ENCODE measurements at places on chromosomes 4 and X.

DNA sequence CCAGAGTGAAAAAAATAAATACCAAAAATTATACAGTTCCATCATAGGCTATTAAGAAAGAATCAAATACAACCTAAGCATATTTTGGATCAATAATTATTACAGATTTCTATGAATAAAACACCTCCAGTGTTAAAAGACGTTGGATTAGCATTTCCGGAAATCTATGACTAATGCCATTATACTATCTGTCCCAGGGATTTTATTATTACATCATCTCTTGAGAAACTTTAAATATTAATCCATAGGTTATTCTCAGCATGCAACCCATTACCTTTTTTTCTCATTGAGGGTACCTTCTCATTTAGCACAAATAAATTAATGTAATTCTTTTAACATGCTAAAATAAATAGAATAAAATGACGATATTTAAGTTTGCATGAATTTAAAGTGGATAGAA is 44.6 kb downstream of the CXorf58 start:
- DNase-seq: no peak

- no peak for DNase-seq
Observed at GRCh38 chr4:7171191-7171900, 21.0 kb upstream of the SORCS2 start.

GRCh38 chr4:18882468-18882867 is 860.9 kb upstream of the LCORL start:
- peak; percentile 15 for DNase-seq

DNA sequence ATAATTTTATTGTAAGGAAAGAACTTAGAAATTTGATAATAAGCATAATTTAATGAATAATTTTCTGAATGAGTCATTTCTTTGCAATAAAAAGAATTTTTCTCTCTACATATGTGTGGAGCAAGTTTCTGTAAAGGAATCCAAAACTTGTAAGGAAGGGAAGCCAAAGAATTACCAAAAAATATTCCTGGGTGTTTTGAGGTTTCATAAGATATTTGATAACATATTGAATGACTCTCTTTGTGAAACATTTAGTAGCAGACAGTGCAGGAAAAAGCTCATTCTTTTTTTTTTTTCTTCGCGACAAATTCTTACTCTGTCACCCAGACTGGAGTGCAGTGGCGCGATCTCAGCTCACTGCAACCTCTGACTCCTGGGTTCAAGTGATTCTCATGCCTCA is 469.0 kb upstream of the MAGEB2 start:
- DNase-seq: no peak

DNA sequence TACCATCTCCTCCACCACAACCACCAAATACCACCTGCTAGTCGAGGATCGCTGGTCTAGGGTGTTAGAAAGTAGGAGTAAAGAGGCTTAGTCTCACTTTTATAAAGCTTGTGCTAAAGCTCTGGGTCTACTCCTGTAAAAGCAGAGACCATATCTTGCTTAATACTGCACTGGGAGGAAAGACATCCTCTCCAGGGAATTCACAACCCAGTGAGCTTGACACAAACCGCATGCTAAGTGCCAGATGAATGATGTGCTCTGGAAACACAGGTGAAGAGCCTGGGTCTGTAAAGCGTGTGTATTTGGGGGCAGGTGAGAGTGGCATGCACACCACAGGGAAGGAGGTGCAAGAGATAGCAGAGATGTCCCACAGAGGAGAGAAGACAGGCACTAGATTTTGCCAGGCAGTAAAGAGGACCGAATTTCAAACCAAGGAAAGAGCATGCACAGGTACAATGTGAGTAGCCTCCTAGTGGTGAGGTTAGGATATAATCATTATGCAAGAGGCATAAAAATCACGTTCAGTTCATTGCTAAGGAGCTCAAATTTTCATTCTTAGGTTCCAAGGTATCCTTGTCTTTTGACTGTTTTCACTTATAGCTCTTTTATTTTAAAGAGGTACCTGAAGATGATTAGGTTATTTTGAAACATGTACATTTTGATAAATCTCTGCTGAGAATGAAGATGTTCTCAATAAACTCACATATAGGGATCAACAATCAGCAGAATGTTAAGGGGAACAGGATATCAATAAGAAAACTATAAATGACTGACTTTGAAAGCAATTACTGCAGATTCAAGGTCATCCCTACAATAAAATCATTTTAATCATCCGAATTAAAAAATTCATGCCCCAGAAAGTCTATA is 20.7 kb downstream of the TAPT1 start:
- DNase-seq: no peak

- peak; percentile 30 for DNase-seq
Observed at GRCh38 chr4:184171011-184171410, 46.7 kb downstream of the ENPP6 start.

DNA sequence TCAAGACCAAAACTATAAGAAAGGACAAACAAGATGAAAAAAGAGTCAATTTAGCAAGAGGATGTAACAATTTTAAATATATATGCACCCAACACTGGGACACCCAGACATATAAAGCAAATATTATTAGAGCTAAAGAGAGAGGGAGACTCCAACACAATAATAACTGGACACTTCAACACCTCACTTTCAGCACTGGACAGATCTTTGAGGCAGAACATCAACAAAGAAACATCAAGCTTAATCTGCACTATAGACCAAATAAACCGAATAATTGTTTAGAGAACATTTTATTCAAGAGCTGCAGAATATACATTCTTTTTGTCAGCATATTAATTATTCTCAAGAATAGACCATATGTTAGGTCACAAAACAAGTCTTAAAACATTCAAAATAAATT is 109.7 kb upstream of the TET2 start:
- DNase-seq: no peak

GRCh38 chr4:155430895-155431795 is 54.4 kb upstream of the MAP9 start:
- DNase-seq: no peak

DNA sequence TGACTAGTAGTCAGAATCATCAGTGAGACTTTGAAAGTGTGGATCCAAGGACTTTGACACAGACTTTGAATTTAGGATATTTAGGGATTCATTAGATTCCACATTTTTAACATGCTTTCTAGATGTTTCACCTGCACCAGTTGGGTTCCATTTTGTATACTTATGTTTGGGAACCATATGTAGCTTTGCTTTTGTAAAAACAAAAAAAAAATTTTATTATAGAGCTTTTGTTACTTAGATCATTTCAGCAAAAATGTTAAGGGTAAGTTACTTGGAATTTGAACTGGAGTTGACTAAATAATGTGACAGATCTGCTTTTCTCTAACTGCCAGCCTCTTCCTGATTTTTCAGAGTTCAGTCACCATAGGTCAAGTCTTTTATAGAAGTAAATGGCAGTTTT is 14.6 kb downstream of the PDLIM5 start:
- no peak for DNase-seq

- DNase-seq: no peak
Observed at GRCh38 chr4:15162465-15163283, 160.4 kb downstream of the CPEB2 start.

DNA sequence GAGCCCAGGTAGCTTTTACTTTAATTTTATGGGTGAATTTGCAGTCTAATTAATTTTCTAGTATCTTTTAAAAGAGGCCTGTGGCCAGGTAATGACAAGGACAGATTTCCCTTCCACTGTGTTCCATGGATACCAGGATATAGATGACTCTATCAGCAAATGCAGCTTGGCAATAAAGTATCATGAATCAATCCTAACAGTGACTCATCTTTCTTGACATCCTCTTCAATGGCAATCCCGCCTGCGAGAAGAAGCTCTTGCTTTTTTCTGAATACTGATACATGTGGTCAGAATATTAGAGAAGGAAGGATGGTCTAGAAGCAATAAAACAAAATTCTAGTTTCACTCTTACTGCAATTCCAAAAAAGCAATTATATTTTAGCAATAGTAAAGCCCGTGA is 267.8 kb downstream of the DTHD1 start:
- DNase-seq: no peak

DNA sequence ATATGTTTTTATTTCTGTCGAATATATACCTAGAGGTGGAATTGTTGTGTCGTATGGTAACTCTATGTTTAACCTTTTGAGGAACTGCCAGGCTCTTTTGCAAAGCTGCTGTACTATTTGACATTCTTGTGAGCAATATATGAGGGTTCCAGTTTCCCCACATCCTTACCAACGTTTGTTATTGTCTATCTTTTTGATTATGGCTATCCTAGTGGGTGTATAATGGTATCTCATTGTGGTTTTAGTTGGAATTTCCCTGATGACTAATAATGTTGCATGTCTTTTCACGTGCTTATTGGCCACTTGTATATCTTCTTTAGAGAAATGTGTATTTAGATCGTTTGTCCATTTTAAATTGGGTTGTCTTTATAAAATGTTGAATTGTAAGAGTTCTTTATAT is 24.5 kb downstream of the REPS2 start:
- no peak for DNase-seq

- no peak for DNase-seq
Observed at GRCh38 chrX:15497865-15498264, 2.7 kb upstream of the BMX start.

DNA sequence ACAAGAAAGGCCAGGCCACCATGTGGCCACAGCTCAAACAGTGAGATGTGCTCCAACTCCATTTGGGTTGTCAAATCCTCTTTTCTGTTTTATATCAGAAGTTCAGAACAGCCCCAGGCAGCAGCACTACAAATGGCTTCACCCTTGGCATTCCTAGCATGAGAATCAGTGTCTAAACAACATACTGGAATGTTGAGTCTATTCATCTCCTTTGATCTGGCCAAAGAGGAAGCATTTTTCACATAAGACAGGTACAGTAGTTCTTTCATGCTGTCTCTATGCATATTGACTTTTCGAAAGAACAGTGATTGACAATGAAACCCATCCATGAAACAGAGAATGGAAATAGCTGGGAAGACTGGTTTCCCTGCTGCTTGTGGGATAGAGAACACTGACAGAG is 289.5 kb downstream of the USP46 start:
- no peak for DNase-seq

DNA sequence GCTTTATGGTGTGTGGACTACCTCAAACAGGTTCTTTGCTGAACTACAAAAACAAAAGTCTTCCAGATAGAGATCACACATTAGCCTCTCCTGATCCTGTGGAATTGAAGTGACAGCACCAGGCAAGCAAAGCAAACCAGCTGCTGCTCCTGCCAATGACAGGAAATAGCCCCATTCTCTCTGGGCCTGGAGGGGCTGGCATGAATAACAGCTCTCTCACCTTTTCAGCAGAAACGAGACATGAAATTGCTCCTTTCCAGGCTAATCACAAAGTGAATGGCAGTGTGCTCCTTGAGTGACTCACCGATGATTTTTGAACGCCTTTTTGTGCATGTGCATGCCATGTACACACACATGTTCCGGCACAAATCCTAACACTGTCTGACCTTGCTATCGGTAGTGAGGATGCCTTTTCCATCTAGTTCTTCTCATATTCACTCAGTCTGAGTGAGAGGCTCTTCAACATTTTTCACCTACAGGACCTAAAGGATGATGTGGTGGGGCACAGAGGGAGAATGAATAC is 24.4 kb downstream of the MFAP3L start:
- DNase-seq: no peak

- DNase-seq: peak; percentile 36
Observed at GRCh38 chrX:21972721-21973120, 32.2 kb downstream of the SMS start.

- no peak for DNase-seq
Observed at GRCh38 chrX:20951016-20951810, 423.0 kb upstream of the CNKSR2 start.

GRCh38 chr4:6153874-6154273 is 46.5 kb downstream of the JAKMIP1 start:
- no peak for DNase-seq

DNA sequence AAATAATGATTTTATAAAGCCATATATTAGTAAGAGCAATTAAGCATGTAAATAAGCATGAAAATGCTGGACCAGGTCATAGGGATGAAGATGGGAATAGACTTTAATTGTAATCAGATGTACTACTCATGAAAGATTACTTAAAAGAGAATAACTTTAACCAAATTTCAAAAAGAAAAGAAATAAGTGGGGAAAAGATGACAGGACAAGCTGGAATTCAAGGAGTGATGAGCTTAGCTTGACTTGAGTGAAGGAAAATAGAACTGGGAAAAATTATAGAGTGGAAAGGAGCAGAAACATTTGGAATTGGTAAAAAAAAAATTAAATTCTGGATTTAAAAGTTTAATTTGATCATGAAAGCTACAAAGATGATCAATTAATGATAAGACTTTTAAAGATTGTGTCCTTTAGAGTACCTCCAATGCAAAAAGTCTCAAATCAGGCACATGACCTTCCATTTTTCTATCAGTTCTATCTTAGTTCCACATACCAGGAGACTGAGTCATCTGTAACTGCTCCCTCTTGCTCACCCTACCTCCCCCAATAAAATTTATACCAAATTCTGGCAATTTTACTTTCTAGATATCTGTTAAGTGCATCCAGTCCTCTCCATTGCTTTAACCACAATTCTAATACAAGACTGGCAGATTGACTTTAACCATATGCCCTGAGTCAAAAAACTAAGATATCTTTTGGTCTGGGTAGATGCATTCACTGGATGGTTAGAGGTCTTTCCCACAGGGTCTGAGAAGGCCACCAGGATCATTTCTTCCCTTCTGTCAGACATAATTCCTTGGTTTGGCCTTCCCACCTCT is 56.4 kb upstream of the SLIT2 start:
- DNase-seq: no peak

DNA sequence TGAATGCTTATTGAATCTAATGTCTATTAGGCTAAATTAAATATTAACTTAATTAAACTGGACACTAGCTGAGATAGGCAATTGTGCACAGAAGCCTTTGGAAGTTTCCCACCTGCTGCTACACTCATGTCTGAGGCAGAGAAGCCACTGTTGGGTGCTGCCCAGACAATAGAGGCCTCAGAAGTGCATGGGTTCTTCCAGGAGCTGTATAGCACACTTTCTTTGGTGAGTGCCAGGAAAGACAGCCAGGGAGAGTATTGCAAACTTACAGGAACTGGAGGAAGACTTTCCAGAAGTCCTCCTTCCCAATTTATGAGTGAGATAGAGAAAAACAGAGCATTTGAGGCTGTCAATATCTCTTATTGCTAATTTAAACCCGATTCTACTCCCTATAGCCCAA is 89.9 kb downstream of the GPAT3 start:
- no peak for DNase-seq

DNA sequence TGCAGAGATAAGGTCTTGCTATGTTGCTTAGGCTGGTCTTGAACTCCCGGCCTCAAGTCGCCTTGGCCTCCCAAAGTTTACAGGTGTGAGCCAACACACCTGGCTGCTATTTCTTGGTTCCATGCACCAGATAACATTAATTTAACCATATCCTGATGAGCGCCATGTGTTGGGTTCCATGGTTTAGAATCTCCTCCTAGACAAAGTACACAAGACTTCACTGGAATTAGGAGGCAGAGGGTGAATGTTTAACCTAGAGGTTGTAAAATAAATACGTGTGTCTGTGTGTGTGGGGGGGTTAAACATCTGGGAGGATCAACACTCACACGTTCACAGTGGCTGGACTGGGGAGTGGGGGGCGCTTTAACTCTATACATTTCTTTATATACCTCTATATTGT is 32.4 kb upstream of the SORCS2 start:
- DNase-seq: no peak

GRCh38 chrX:101417190-101417589 is 9.2 kb downstream of the HNRNPH2 start:
- no peak for DNase-seq

- DNase-seq: no peak
Observed at GRCh38 chrX:146056511-146057081, 239.0 kb downstream of the SLITRK2 start.

GRCh38 chrX:74371425-74372222 is 49.7 kb upstream of the SLC16A2 start:
- no peak for DNase-seq

All from skeletal muscle cell (primary cell).